ENCODE measurements at places on chromosomes 3 and 15.

GRCh38 chr15:89984001-89984400 lies 17.1 kb upstream of the ZNF710 start:
- no peak for DNase-seq

DNA sequence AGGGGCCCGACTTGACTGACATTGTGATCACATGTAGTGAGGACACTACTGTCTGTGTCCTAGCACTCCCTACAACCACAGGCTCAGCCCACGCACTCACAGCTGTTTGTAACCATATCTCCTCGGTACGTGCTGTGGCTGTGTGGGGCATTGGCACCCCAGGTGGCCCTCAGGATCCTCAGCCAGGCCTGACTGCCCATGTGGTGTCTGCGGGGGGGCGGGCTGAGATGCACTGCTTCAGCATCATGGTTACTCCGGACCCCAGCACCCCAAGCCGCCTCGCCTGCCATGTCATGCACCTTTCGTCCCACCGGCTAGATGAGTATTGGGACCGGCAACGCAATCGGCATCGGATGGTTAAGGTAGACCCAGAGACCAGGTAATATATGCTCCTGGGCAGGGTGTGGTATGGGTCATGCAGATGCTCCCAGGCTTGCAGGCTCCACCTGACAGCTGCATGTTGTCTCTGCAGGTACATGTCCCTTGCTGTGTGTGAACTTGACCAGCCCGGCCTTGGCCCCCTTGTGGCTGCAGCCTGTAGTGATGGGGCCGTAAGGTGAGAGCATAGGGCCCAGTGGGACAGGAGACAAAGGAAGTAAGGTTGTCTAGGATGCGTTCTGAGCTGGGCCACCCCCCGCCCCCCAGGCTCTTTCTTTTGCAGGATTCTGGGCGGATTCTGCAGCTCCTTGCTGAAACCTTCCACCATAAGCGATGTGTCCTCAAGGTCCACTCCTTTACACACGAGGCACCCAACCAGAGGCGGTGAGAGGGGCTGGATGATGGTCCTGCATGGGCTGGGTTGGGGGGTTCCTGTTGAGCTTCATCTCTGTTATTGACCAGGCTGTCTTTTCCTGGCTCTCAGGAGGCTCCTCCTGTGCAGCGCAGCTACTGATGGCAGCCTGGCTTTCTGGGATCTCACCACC lies 4.4 kb downstream of the DALRD3 start:
- DNase-seq, result no peak

- DNase-seq, result no peak
These were observed 25.0 kb downstream of the SRGAP3 start for GRCh38 chr3:9224490-9224889.

DNA sequence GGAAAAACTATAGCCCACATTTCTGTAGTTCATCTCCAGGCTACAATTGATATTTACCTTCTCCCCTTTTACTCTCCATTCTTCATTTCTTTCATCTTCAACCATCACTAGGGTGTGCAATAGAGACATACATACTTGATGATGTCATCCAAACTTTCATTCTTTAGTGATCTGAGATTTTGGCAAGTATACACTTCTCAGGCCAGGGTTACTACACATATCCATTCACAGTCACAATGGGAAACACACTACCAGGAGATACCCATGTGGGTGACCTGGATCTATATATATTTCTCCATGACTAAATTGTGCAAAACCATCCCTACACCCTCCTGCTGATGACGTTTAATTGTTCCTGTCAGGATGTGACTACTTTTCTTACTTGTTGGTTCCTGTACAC lies 769.5 kb upstream of the DPPA4 start:
- no peak for DNase-seq

DNA sequence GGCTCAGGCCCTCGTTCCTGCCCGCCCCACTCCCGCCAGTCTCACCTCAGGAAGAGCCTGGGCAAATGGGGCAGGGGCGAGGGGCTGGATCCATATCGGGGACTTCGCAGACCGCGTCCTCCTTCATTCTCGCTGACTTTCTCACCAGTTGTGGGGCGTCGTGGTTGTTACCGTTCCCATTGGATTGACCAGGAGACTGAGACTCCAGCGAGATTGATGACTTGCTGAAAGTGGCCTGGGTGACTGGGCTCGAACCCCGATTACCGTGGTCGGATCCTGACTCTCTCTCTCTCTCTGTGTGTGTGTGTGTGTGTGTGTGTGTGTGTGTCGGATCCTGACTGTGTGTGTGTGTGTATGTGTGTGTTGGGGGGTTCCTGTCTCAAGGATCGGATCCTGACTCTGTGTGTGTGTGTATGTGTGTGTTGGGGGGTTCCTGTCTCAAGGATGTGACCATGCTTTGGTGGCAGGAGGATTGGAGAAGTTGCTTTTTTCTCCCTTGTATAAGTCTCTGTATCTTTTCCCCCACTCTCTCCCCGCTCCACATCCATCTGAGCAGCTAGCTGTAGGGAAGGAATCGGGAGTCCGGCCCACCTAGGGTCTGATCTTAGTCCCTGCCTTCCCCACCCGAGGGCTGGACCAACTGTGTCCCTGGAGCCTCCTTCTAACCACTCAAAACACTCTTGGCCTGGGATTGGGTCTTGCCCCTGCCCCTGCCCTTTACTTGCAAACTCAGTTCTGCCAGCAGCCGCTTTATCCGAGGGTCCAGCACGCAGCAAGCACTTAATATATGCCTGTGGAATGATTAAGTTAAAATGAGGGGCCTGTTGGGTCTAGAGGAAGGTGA lies 603 bp downstream of the PLEKHO2 start:
- no peak for DNase-seq

- DNase-seq, result no peak
These were observed 40.0 kb downstream of the FMN1 start for GRCh38 chr15:33154351-33155166.

DNA sequence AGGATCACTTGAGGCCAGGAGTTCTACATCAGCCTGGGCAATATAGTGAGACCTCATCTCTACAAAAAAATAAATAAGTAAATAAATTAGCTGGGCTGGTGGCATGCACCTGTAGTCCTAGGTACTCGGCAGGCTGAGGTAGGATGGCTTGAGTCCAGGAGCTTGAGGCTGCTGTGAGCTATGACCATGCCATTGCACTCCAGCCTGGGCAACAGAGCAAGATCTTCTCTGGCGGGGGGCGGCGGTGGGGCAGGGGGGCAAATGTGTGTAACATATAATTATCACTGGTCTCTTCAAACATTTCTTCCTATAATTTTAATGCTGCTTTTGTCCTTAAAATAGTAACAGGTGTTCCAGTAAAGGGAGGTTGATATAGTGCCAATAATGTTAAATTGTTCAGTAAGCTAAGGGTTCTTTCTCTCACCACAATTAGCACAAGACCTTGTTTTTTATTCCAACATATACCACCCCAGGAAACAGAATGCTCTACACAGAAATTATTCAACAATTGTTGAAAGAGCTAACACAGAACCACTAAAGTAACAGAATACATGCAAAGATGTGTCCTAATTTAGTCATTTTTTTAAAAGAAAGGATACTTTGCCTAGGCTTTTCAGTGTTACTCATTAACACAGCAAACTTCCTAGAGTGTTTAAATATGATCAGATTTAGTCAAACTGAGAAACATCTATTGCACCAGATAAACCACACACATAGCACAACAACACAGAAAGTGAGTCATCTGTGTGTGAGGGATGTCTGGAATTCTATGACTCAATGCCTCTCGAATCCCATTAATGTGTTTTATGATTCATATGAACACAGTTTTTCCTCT lies 29.1 kb downstream of the ANKRD28 start:
- no peak for DNase-seq

GRCh38 chr3:70702132-70702531 lies 389.7 kb upstream of the MDFIC2 start:
- DNase-seq, result no peak

DNA sequence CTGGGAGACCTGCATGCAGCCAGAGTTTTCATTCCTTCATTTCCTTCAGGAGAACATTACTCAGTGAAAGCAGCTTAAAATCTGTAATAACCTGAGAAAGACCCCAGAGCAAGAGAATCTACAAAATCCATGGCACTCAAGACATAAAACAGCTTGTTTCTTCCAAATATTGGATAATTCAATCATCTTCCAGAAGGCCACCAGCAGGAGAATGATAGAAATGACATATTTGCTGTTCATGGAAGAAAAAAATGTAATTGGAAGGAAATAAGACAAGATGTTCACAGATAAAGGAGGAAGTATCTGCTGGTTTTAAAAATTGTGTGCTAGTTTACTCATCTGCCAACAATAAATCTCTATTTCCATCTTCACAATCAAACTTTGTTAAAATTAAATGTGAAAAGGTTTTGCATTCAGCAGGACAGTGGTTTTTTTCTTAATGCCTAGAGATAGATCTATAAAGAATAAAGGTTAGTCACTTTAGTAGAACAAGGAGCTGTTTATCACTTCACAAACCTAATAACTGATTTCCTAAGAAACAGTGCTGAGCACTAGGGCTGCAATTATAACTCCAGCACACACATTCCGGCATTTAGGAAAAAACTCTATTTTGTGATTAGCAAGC lies 530.8 kb downstream of the NSUN3 start:
- DNase-seq, result no peak

DNA sequence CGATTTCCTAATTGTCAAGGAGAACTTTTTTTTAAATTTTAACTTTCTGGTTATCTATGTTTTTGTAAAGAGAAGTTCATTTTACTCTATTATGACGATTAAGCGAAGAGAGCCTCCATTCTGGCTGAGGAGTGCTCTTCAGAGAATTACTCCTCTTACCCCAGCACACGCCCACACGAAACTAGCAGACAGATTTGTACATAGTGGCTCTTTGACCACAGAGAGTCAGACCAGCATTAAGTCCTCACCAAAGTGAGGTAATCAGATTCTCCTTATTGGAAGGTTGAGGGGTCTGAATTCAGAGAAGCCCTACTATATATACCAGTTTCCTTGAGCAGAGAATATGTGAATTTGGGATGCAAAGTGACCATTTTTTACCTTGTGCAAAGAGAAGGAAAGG lies 204.8 kb upstream of the TSC22D2 start:
- DNase-seq, result no peak

GRCh38 chr15:64288999-64289398 lies 67.0 kb downstream of the CSNK1G1 start:
- no peak for DNase-seq

DNA sequence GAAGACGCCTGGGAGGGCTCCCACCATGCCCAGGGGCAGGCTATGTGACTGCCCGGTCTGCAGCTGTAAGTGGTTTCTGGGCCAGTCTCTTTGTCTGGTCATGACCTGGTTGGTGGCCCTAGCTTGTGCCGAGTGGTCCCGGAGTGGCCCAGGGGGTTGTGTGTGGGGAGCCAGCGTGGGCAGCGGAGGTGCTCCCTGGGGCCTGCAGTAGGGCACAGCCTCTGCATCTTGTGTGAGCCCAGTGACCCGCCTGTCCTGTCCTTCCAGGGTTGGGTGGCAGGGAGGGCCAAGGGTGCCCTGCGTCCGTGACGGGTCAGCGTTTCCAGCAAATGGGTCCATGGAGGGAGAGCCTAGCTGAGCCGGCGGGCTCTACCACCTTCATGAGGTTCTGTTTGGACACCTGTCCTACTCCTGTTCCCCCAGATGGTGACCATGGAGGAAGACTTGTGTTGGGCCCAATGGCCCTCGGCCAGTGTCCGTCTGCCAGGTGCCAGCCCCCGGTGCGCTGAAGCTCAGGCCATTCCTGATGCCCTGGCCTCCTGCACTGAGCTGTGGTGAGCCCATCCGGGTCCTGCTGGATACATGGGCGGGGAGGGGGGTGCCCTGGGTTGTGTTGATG lies 215.4 kb downstream of the SNRPN start:
- DNase-seq, result peak; percentile 33

DNA sequence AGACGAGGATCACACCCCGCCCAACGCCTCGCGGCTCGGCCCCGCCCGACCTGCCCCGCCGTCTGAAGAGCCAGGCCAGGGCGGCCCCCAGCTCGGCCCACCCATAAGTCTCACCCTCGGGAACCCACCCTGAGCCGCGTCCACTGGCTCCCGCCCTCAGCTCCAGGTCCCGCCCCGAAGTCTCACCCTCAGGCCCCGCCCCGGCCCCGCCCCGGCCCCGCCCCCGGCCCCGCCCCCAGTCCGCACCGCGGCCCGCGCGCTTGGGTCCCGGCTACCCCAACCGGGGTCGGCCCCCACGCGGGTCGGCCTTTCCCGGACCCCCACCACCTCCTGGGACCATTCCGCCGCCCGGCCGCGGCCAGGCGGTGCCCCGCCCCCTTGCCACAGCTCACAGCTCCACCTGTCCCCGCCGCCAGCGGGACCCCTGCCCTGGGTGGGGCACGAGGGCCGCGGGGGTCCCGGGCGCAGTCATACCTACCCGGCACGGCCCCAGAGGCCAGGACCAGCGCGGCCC lies 489 bp downstream of the CSPG5 start:
- no peak for DNase-seq

DNA sequence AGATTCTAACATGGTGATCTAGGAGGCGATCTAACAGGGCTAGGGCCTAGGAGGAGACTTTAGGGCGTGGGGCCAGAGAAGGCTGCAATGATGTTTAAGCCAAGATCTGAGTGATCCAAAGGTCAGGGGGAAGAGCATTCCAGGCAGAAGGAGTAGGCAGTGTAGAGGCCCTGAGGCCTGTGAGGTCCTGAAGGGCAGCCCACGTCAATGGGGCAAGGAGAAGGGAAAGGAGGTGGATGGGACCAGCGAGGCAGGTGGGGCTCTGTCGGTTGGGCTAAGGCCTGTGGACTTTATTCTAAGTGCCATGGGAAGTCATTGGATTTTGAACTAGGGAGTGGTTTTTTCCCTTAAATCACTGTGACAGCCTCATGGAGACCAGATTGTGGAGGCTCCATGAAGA lies 10.2 kb upstream of the DNAH1 start:
- no peak for DNase-seq

DNA sequence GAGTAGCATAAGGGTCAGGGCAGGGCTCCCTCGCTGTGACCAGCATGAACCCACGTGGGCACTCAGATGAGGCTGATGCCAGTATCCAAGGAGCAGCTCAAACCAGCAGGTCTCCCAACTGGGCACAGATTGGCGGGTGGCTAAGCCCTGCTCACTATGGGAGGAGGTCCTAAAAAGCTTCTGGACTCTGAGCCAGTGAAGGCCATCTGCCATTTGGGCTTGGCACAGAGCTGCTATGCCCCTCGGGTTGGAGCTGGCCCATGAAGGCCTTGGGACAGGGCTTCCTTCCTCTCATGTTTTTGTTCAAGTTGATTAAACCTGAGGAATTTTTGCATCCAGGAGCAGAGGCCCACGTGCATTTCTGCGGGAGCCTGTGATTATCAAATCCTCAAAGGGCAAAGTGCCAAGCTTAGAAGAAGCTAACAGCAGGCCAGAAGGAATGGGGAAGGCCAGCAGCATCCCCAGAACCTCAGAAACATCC lies 4.3 kb upstream of the STRA6 start:
- DNase-seq, result no peak

GRCh38 chr3:126959921-126960603 lies 22.9 kb upstream of the PLXNA1 start:
- DNase-seq, result no peak

GRCh38 chr3:183594636-183595035 lies 39.1 kb upstream of the KLHL6 start:
- no peak for DNase-seq

- DNase-seq, result no peak
These were observed 2.6 kb downstream of the ITIH4 start for GRCh38 chr3:52827866-52828376.

- DNase-seq, result no peak
These were observed 248.1 kb upstream of the BCHE start for GRCh38 chr3:166085164-166085856.

GRCh38 chr15:83014205-83014653 lies 2.8 kb upstream of the C15orf40 start:
- no peak for DNase-seq

GRCh38 chr3:5312290-5312689 lies 124.8 kb downstream of the EDEM1 start:
- DNase-seq, result no peak

GRCh38 chr3:177760803-177761202 lies 563.5 kb upstream of the TBL1XR1 start:
- no peak for DNase-seq
